ENCODE measurements at places on chromosomes 4 and X.

- no peak for DNase-seq
These were observed 32.8 kb downstream of the CTBP1 start for GRCh38 chr4:1216076-1216614.

- DNase-seq, result peak; percentile 80
These were observed 1.5 kb downstream of the PIM2 start for GRCh38 chrX:48917139-48918001.

DNA sequence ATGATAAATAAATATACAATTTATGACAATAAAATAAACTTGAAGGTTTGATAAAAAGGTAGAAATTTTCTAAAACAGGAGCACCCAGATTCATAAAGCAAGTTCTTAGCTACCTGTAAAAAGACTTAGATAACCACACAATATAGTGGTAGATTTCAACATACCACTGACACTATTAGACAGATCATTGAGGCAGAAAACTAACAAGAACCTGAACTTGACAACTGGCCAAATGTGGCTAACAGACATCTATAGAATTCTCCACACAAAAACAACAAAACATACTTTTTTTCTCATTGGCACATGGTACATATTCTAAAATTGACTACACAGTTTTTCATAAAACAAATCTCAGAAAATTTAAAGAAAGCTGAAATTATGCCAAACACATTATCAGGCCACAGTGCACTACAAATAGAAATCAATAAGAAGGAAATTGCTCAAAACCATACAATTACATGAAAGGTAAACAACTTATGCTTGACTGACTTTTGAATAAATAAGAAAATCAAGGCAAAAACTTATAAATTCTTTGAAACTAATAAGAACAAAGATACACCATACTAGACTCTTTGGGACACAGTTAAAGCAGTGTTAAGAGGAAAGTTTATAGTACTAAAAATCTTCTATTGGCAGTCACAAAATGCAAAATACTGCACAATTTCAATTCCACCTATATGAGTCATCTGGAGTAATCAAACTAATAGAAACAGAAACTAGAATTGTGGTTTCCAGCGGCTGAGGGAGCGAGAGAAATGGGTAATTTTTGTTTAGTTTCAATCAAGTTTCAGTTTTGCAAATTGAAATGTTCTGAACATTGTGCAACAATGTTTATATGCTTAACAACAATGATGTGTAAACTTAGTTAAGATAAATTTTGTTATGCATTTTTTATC is 925.6 kb downstream of the SH3BGRL start:
- DNase-seq, result no peak

- DNase-seq, result no peak
These were observed 193.1 kb upstream of the CPEB2 start for GRCh38 chr4:14809203-14809602.

DNA sequence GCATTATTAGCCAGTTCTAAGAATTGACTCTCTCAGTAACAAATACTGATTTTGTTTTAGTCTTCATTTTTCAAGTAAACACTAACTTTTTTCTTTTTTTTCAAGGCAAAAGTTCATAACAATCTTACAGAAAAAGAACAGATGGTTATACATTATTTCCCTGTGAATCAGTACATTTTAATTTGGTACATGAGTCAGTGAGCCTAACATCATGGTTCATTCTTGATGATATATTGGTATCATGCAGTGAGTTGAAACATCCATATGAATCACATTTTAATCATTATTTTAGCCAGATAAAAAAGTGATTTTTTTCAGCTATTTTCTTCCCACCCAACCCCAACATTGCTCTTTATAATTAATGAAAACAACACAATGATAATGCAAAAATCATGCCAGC is 184.3 kb upstream of the TACR3 start:
- no peak for DNase-seq

DNA sequence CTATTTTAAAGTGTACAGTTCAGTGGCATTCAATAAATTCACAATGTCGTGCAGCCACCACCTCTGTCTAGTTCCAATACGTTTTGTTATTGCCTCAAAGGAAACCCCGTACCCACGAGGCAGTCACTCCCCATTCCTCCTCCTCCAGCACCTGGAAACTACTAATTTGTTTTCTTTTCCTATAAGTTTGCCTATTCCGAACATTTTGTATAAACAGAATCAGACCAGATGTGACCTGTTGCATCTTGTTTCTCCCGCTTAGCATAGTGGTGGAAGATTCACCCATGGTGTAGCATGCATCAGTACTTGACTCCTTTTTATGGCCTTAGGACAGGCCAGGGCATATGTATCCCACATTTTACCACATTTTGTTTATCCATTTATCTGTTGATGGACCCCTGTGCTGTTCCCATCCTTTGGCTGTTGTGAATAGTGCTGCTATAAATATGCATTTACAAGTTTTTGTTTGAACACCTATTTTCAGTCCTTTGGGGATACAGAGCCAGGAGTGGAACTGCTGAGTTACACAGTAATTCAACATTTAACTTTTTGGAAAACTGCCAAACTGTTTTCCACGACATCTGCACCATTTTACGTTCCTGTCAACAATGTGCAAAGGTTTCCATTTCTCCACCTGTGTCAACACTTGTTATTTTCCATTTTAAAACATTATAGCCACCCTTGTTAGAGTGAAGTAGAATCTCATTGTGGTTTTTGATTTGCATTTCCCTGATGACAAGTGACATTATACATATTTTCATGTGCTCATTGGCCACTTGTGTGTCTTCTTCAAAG is 57.8 kb upstream of the STX18 start:
- DNase-seq, result no peak

DNA sequence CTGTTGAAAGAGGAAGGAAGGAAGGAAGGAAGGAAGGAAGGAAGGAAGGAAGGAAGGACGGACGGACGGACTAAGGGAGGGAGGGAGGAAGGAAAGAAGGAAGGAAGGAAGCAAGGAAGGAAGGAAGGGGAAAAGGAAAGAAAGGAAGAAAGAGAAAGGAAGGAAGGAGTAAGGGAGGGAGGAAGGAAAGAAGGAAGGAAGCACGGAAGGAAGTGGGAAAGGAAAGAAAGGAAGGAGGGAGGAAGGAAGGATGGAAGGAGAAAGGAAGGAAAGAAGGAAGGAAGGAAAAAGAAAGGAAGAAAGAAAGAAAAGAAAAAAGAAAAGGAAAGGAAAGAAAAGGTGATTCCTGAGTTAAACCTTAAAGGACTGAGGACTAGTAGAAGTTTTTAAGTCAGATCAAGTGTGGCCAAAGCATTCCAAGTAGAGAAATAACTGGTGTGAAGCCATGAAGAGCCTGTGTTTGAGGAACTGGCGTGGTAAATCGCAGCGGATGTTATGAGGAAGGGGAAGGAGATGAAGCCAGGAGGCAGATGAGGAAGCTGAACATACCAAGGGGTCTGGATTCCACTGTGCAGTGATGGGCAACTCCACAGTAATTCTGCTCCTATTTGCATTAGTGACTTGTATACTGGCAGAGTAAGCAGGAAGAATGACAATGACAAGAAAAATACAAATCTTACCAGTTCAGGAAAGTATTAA is 163.5 kb downstream of the MGST2 start:
- no peak for DNase-seq

GRCh38 chrX:94635003-94635402 is 961.0 kb downstream of the FAM133A start:
- DNase-seq, result no peak

DNA sequence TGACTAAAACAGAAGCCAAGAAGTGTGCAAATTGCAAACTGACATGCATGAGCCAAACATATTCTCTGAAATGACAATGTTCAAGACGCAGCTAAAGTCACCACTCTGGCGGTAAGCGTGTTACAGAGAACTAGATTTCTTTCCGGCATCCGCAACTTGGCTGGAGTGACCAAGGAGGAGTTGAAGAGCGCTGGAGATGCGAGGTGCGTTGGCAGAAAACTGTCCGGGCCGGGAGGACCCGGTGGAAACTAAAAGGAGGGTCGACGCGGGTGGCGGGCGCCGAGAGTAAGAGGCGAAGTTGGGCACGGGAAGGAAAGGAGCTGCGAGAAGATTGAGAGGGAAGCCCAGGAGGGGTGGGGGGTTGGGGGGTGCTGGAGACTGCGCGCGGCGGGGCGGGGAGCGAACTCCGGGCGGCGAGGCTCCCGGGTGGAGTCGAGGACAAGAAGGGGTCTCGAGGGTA is 807 bp downstream of the SEL1L3 start:
- DNase-seq, result peak; percentile 29

DNA sequence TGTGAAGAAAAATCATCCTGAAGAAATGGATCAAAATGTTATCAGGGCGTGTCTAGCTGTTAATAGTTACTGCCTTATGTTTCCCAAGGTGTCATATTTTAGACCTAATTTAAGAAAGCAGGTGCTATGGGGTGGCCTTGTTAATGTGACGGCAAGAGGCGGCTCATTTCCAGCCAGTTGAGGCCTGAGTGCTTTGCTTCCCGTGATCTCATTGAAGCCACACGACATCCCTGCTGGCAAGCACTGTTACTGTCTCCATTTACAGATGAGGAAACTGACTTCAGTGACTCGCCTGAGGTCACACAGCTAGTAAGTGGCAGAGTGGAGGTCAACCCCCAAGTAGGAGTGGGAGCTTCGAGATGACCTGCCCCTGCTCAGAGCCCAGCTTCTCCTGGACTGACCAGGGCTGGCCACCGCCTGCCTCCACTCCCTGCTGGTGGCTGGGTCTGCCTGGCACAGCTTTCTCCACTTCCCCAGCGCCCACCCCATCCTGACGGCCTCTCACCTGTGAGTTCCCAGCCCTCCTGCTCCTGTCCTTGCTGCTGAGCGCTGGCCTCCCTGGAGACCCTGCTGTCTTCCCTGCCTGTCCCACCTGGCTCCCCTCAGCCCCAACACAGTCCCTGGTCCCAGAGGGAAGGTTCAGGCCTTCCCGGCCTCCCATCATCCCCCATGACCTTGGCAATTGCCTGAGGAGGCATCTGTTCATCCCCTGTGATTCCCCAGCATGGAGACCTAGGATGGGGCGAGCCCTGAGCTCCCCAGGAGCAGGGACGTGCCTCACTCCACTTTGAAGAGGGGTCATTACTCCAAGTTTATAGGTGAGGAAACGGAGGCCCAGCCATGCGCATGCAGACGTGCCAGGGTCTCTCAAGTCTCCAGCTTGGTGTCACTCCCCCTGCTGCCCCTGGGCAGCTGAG is 47.7 kb upstream of the SORCS2 start:
- no peak for DNase-seq

DNA sequence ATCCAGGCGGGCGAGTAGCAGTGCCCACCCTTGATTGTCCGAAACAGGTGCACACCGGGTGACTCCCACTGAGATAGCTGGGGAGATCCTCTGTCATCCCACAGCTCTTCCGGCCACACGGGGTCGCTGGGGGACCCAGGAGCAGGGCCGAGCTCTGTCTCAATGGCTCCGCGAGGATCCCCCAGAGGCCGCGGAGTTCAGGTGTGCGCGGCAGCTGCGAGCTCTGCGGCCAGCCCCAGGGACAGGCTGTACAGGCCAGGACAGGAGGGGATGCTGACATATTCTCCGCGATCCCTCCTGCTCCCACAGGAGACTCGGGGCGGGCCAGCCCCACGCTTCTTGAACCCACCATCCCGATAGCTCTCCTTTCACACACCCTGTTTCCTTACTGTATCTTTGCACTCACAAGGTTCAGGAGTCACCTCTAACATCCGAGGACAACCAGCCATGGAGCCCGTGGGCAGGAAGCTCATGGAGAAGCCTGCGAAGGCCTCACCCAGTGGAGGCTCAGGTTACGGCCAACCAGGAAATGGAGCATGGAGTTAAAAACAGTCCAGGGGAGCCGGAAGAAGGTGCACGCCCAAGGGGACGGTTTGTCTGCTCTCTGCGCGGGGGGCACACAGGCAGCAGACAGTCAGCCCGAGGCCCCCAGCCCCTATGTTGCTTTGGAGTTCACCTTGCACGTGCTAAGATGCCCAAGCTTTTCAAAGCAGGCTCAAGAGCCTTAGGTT is 77.9 kb upstream of the AMELX start:
- no peak for DNase-seq

DNA sequence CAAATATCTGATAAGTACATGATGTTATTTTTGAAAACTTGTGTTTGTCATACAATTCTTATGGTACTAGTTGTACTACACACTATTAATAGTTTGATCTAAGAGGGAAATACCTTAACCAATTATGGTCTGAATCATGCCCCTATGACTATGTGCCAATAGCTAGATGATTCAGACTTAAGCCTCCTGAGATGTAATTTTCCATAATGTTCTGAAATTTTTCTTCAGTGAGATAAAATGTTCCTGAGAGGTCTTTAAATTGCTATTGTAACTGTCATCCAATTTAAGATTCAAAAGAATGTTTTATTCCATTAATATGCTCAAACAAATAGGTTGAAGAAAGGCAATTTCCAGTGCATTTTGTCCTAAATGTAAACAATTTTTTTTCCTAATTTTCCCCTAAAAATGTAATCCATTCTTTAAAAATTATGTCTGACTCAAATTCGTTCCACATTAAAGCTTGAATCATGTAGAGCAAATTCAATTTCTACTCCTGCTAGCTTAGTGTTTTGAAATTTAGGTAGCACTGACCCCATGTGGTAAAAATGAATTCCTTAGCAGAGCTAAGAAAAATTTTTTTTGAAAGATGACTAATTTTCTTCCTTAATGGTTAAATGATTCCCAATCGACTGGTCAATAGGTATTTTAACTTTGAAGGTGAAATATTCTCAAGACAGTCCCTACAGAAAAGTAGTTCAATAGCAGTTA is 49.1 kb downstream of the APOOL start:
- no peak for DNase-seq

DNA sequence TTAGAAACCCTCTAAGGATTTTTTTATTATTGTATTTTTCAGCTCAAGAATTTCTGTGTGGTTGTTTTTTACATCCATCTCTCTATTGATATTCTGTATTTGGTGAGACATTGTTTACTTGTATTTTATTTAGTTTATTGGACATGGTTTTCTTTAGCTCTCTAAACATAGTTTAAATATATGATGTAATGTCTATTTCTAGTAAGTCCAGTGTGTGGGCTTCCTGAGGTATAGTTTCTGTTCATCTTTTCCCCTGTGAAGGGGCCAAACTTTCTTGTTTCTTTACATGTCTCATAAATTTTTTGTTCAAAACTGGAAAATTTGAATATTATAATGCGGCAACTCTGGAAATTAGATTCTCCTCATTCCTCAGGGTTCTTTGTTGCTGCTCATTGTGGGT is 28.2 kb upstream of the ATRX start:
- no peak for DNase-seq

- no peak for DNase-seq
These were observed 28.8 kb downstream of the NKX6-1 start for GRCh38 chr4:84470204-84470785.

GRCh38 chr4:93617606-93618005 is 210.9 kb upstream of the ATOH1 start:
- no peak for DNase-seq

GRCh38 chrX:74232859-74233258 is 71.1 kb upstream of the ZCCHC13 start:
- no peak for DNase-seq

GRCh38 chr4:5592272-5592671 is 116.1 kb downstream of the EVC2 start:
- peak; percentile 71 for DNase-seq

- no peak for DNase-seq
These were observed 99.8 kb upstream of the TEX13D start for GRCh38 chrX:124232523-124233201.

DNA sequence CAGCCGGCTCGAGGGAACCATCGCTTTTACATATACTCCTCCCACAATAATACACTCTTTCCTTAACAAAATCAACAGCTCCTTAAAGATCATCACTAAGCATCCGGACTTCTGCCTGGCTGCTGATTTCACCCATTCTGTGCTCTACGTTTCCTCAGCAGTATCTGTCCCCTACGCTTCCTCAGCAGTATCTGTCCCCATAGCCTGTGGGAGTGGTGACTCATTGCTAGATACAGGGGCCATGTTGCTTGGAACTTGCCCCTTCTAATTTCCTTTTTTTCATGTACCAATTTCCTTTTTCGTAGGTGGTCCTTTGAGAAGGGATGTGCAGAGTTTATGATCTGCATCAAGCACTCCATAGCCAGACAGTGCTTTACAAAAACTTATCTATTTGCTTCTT is 18.6 kb downstream of the MAP3K15 start:
- no peak for DNase-seq
